Lung (tissue), 17 donors: ENCODE measurements at places on chromosomes 12 and 14. TPM values are rescaled to one million over a fixed set of nuclear protein-coding genes. Genes with fewer than 3 reads are reported as not detected.
A peak's percentile ranks its signal among the peaks of the same experiment; 100 is the strongest.

The ASB2 gene
- 2.9 TPM for polyA plus RNA-seq

The C14orf119 gene
- polyA plus RNA-seq: 64.9 TPM

The POTEM gene
- not detected for polyA plus RNA-seq

The DIO2 gene
- 0.55 TPM for polyA plus RNA-seq

The NUMB gene
- polyA plus RNA-seq: 80.9 TPM

GRCh38 chr14:21072031-21072473 is 1.9 kb downstream of the ARHGEF40 start:
- no peak for DNase-seq

- DNase-seq: no peak
Observed at GRCh38 chr14:99100497-99101270, 171.3 kb downstream of the BCL11B start.

- no peak for DNase-seq
Observed at GRCh38 chr14:51539571-51540037, 112.1 kb upstream of the FRMD6 start.

DNA sequence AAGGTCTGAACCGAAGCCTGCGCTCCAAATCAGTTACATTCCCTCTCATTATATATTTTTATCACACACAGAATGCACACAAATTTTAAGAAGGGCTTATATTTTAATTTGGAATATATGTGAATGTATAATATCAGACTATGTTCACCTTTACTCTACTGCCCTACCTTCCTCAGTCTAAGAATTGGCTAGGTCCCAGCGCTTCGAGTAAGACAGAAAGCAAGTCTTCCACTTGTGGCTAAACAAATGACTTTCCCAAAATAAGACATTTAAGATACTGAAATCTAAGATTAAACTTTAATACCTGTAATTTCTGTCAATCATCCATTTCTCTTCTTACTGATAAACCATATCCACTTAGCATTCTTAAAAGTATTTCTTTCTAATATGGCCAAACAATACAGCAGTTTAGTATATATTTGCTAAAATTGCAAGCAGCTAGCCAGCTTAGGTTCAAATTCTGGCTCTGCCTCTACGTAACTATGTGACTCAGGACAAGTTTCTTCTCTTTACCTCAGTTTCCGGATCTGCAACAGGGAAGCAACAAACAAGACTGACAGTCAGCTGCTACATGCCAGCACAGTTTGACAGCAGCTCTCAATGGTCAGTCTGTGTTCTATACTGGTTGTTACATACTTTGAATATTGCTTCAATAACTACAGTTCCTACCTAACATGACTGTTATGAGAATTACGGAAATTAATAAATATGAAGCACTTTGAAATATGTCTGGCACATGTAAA is 2.0 kb downstream of the INTS13 start:
- DNase-seq: no peak

GRCh38 chr12:115791331-115791730 is 486.2 kb downstream of the MED13L start:
- no peak for DNase-seq

DNA sequence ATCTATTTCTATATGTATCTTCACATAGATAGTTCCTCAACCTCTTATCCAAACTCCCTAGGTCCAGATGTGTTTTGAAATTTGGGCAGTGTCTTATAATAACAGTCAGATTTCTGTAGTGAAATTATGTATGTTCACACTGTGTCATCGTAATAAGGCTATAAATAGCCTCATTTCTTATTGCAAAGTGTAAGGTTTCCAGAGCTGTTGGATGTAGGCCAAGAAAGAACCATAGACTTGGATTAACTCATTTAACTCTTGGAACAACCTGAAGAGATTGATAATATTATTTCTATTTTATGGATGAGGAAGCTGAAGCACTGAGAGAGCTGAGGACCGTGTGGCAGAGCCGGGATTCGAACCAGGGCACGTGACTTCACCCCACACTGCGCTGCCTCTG is 49.0 kb upstream of the PIWIL1 start:
- peak; percentile 34 for DNase-seq

- DNase-seq: no peak
Observed at GRCh38 chr12:111316671-111317070, 52.2 kb downstream of the PHETA1 start.

- no peak for DNase-seq
Observed at GRCh38 chr14:103762036-103762435, 46.4 kb downstream of the ZFYVE21 start.

- no peak for DNase-seq
Observed at GRCh38 chr14:93936245-93936644, 9.1 kb downstream of the FAM181A start.

DNA sequence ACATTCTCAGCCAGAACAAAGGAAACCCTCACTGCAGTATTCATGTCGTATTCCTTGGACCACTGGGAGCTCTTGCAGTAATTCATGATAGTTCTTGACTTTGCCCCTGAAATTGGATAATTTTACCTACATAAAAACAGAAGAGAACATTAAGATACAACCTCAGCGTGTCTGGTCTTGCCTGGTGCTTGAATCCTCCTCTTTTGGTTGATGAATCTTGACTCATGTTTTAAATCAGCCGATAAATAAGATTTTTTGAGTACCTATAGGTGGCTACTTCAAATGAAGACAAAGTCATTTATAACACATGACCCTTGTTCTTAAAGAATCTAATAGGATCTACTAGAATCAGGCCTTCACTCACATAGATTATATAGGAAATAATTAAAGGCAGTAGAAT is 221.0 kb downstream of the PTPRO start:
- no peak for DNase-seq

DNA sequence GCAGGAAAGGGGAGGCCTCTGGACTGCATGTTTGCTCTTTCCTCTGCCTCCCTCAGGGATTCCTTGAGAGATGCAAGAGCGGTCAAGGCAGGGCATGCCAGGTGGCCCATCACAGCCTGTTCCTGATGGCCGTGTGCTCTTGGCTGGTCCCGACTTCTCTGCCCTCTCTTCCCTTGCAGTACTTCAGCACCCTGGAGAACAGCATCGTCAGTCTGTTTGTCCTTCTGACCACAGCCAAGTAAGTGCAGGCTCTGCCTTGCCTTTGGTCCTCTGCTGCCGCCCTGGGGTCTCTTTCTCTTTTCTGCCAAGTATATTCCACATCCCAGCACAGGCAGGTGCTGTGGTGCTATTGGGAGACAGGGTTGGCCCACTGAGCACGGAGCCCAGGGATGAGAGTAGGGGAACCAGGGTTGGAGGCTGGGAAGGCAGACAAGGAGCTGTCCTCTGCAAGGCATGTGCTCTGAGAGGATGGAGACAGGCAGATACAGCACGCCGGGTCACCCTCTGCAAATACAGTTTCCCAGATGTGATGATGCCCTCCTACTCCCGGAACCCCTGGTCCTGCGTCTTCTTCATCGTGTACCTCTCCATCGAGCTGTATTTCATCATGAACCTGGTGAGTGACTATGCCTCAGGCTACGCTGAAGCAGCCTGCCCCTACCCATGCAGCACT is 51.9 kb downstream of the TPCN1 start:
- no peak for DNase-seq

DNA sequence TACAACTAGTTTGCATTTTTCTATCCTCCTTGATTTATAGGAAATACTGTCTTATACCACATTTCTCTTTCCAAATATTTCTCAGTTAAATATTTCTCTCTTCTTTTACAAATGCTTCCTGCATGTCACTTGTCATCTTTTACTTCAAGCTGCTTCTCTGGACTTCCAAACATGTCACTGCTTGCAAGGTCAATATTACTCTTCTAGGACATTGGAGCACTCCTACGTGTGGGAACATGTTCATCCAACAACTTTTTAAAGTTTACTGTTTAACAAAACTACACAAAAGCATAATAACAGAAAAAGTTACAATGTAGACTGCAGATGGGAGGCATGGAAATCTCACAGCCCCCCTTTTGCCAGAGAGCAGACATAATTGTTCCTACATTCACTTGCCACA is 28.5 kb upstream of the CNTN1 start:
- no peak for DNase-seq

GRCh38 chr12:20134652-20135051 is 233.7 kb upstream of the PDE3A start:
- DNase-seq: no peak

DNA sequence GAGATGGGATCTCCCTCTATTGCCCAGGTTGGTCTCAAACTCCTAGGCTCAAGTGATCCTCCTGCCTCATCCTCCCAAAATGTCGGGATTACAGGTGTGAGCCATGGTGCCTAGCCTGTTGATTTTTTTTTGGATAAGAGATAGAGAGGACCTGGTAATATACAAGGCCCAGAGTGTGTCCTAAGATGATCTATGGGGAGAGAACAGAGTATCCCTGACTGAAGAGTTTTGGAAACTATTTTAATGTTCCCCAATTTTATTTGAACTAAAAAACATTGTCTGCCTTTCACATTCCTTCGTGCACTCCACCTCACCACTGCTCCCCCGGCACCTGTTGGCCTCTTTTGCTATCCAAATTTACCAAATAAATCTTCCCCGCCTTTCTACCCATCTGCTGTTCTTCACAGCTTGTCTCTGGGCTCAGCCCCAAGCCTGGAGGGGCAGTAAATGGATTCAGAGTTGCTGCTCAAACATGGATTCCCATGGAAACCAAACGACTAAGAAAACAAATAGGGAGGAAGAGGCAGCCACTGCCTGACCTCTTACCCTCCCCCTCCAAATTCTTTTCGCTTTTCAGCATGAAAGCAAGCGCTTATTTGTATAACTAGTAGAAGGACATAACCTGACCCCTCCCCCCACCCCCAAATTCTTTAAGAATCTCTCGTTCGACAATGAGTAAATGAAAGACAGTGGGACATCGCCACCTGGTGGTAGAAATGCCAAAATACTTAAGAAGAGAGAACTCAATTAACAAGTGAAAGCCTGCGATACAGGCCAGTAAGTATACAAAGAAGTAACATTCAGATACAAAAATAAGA is 22.6 kb downstream of the OR10G3 start:
- peak; percentile 86 for DNase-seq

GRCh38 chr12:48773686-48774085 is 15.2 kb downstream of the ADCY6 start:
- no peak for DNase-seq

GRCh38 chr12:112097641-112098040 is 10.9 kb downstream of the NAA25 start:
- no peak for DNase-seq

DNA sequence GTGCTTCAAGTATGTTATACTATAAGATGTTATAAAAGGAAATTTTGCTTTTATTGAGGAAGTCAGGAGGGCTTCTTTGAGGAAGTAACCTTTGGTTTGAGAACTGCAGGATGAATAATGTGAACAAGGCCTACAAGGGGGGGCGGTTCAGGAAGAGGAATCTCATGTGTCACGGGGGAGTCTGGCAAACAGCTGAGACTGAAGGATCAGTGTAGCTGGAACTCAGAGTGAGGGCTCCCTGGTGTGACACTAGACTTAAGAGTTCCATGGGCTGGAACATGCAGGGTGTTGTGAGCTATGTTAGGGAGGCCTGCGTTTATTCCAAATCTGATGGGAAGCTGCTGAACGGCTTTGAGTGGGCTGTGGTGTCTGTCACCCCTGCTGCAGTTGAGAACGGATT is 62.3 kb downstream of the UNC79 start:
- DNase-seq: no peak

DNA sequence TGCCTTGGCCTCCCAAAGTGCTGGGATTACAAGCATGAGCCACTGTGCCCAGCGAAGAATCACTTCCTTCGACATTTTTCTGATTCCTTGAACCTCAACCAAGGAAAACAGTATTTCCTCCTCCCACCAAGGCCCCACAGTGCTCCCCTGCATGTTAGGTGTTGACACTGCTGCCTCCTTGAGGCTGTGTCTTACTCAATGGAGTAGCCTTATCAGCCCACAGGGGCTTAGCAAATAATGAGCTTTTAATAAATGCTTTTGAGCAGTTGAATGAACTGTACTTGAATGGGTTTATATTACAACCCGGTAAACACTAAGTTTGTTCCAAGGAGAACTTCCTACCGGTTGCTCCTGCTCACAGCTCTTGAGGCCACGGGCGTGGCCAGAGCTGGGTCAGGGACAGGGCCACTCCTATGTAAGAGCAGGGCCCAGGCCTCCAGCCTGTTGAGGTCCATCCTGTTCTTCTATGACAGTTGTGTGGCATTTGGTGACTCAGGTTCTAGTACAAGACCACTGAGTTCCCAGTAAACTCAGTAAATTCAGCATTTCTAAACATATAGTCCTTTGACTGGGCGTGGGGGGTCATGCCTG is 36.8 kb upstream of the TUBA1A start:
- DNase-seq: peak; percentile 67

GRCh38 chr14:89291351-89291940 is 125.6 kb downstream of the FOXN3 start:
- no peak for DNase-seq

DNA sequence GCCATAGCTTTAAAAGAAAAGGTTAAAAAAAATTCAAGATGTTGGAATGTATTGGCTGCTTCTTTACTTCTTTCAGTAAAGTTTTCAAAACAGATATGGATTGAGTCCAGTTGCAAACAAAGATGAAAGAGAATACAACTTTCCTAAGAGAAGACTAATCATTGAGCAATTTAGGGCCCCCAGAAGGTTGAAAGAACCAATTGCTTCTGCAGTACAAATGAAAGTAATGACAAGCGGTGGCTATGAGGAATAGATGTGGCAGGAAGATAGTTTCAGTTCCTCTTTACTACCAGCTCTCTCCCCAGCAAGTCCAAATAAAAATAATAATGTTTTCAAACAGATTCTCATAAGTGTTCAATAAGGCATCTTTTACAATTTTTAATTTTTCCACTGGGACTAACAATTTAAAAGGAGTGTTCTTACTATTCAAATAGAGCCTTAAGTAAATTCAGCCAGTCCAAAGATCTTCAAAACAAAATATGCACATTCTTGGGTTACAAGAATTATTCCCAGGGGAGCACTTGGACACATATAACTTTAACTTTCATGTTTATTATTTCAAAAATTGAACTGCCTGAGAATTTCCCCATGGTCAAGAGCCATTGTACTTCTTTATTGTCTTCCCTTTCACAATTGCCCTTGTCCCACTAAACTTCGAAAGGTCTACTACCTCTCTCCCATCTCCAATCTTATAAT is 62.3 kb upstream of the PPP1R12A start:
- DNase-seq: peak; percentile 34

DNA sequence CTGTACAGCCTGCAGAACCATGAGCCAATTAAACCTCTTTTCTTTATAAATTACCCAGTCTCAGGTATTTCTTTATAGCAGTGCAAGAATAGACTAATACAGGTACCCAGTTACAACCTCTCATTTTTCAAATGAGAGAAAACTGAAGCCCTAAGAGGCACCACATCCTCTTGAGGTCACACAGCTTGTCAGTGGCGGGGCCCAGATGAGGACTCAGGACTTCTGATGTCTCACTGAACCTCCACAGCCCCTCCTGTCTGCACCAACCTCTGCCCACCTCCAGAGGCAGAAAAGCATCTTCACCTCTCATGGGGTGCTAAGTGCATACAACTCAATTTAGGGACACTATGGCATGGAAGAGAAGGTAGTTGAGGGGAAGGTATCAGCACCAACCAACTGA is 120.7 kb downstream of the CRACR2A start:
- no peak for DNase-seq
